H7 (cell line): ENCODE measurements at places on chromosomes 2 and 18. TPM values are rescaled to one million over a fixed set of nuclear protein-coding genes. Genes with fewer than 3 reads are reported as not detected.
A peak's percentile ranks its signal among the peaks of the same experiment; 100 is the strongest.

Gene IL36RN
- not detected in 2 replicates for total RNA-seq

Gene ANKRD12
- 3.2 and 11.3 TPM in 2 replicates for total RNA-seq

- no peak for DNase-seq
Measured at GRCh38 chr2:159187106-159187505, 99.4 kb downstream of the WDSUB1 start.

- DNase-seq = no peak
Measured at GRCh38 chr18:13835202-13835601, 11.3 kb downstream of the MC5R start.

DNA sequence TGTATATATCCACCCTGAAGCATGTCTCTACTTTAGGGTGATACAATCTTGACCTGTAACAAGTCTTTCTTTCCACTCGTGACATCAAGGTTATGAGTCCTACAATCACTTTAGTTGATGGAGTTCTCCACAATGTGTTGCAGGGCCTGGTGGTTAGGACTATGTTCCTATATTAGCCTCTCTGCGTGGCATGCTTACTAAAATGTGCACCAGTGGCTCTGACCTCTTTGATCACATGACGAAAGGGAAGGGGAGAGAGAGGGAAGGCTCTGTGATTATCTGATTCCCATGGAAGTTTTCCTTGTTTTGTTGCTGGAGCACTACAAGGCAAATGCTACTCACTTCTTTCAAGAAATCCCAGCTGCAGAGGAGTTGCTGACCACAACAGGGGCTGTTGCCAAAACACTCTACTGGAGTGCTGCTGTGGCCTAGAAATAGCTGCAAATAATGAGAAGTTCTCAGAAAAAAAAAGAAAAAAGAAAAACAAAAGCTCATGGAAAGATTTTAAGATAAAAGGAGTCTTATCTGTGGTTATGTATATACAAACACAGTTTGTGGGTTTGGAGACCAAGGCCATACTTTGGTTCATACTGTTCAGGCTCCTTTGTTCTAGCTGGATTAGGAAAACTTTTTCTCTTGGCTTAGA, 272.8 kb upstream of the MMADHC start:
- no peak for DNase-seq

DNA sequence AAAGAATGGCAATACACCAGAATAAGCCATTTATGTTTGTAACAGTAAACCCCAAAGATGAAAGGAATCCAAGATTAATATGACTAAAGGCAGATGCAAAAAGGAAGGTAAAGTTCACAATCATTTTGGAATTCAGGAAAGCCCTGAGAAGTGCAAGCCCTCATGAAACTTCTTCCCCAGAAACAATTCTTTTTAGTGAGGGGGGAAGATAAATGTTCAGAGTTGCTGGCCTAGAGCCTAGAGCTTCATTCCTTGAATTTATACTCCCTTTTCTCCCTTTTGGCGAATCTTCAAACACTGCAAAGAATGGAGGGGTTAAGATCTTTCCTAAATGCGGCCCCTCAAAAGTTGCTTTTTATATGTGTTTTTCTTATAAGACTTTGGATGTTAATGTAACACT, 368.8 kb downstream of the MEIS1 start:
- no peak for DNase-seq

DNA sequence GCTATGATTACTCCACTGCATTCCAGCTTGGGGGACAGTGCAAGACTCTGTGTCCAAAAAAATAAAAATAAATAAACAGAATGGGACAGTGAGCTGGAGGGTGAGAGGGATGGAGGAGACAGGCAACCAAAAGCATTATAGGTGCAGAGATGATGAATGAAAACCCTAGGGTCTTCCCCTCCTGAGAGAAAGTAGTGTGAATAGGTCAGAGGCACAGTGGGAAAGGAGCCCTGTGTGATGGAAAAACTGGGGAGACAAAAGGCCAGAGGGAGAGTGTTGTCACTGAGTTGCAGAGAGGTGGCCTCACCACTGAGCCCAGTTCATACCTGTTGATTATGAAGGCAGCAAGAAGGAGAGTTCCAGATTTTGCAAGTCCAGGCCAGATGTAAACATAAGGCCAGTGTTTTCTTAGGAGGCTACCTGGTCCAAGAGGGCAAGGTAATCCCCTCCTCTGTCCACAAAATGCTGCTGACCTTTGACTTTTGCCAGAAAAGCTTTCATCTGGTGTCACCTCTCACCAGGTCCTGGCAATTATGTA, 17.6 kb upstream of the AGFG1 start:
- DNase-seq = no peak

GRCh38 chr2:213451542-213452239, 167.4 kb downstream of the SPAG16 start:
- DNase-seq = peak; percentile 0
